ENCODE measurements at places on chromosomes 13 and 19.

DNA sequence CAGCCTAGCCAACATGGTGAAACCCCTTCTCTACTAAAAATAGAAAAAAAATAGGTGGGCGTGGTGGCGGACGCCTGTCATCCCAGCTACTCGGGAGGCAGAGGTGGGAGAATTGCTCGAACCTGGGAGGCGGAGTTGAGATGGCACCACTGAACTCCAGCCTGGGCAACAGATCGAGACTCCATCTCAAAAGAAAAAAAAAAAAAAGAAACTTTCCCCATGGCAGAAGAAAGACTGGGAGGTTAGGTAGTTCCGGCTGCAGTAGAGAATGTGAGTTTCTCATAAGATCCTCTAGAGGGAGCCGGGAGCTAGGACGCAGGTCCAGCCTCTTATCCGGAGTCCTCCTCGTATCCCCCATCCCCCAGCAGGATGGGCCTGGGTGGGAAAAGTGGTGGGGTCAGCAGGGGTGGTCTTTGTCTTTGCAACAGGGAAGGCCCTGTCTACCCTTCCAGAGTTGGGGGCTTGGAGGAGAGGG, 13.2 kb upstream of the CREB3L3 start:
- DNase-seq, result peak; percentile 13

DNA sequence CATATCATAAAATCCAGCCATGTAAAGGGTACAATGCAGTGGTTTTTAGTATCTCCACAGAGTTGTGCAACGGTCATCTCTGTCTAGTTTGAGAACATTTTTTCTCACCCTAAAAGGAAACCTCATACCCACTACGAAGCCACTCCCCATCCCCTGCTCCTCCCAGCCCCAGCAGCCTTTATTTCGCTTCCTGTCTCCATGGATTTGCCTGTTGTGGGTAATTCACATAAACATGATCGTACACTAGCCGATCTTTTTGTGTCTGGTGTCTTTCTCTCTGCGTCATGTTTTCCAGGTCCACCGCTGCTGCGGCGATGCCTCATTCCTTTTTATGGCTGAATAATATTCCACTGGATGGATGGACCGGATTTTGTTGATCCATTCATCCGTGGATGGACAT, 28.6 kb downstream of the BICRA start:
- no peak for DNase-seq

GRCh38 chr13:108987944-108988343, 358.5 kb downstream of the MYO16 start:
- no peak for DNase-seq

- DNase-seq, result no peak
These were observed 3.3 kb downstream of the DOT1L start for GRCh38 chr19:2166741-2167738.

GRCh38 chr19:8518536-8518935, 4.6 kb upstream of the ZNF414 start:
- DNase-seq, result no peak

- no peak for DNase-seq
These were observed 10.8 kb downstream of the PAK4 start for GRCh38 chr19:39136225-39136940.

DNA sequence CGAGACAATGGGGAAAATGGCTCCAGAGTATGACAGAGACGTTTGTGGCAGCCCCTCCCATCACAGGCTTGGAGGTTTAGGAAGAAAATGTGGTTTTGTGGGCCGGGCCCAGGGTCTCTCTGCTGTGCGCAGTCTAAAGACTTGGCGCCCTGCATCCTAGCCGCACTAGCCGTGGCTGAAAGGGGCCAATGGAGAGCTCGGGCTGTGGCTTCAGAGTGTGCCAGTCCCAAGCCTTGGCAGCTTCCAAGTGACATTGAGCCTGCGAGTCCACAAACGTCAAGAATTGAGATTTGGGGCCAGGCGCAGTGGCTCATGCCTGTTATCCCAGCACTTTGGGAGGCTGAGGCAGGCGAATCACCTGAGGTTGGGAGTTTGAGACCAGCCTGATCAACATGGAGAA, 513.1 kb downstream of the PCDH17 start:
- no peak for DNase-seq

- no peak for DNase-seq
These were observed 2.8 kb downstream of the PALM3 start for GRCh38 chr19:14059093-14059480.

GRCh38 chr13:113437408-113438010, 15.8 kb downstream of the ADPRHL1 start:
- DNase-seq, result no peak

DNA sequence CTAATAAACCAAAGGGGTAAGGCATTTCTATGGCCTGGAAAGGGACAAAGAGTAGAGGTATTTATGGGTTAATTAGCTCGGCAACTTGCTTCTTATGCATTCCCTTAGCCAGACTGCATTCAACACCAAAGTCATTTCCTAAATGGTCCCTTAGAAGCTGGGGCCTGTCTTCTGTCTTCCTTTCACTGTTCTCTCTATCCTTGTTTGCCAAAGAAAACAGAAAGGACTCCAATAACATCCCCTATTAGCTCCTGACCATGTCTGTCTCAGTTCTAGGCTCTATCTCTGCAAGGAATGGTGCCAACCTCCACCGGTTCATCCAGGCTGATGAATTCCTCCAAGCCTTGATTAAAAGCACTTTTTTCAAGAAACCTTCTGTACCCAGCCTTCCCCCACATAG, 123.5 kb downstream of the KCTD12 start:
- no peak for DNase-seq

DNA sequence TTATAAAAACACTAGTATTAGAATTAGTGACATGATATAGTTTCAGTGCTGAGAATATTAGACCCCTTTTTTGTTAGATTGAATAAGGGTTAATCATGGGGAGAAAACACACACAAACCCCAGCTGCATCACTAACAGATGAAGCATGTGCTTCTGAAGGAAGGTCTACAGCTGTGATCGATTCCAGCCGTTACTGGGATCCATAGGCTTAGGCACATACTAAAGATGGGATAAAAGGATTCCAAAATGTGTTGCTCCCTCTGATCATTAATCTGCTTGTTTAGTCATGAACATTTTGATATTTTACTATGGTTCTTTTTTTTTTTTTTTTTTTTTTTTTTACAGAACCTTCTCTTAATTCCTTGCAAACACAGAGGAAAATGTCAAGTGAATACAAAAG, 1591.3 kb downstream of the EFNB2 start:
- no peak for DNase-seq

GRCh38 chr19:32692727-32693061, 1.1 kb downstream of the NUDT19 start:
- no peak for DNase-seq

DNA sequence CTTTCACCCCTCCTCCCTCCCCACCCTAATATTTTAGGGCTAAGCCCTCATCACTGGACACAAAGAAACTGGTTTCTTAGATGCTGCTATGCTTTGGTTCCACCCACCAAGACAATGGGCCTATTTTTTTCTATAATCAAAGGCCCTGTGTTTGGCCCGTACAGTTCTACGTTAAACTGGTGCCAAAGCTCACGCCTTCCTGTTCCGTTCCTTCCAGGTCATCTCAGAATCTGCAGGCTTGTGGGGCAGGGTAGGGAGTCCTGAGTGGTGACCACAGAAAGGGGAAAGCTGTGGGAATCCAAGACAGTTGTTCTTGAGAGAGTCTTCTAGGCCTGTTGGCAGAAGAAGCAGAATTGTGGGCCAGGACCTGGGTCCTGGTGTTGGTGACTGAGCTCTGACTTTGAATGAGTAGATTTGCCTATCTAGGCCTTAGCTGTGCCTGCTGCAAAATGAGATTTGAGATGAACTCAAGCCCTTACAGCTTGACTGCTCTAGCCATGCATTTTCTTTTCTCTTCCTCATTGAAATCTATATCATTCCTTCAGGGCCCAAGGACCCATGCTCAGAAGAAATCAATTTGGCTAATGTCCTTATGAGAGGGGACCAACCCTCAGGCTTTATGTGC, 19.1 kb upstream of the CXCL17 start:
- no peak for DNase-seq

DNA sequence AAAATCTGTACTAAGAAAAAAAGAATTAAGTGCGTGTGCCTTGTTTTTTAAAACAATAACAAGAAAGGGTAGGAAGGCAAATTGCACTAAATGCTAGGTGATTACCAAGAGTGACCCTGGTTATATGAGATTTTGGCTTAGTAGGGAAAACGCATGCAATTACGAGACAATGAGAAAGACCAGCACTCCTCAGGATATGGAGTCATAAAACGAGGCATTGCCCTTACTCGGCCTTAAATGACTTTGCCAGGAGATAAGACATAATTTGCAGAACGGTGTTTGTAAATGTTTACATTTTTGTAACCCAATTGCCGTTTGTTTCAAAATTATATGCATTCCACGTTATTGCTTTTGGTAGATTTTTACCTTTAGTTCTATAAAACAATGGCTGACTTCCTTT, 179.8 kb downstream of the RBM26 start:
- DNase-seq, result no peak

DNA sequence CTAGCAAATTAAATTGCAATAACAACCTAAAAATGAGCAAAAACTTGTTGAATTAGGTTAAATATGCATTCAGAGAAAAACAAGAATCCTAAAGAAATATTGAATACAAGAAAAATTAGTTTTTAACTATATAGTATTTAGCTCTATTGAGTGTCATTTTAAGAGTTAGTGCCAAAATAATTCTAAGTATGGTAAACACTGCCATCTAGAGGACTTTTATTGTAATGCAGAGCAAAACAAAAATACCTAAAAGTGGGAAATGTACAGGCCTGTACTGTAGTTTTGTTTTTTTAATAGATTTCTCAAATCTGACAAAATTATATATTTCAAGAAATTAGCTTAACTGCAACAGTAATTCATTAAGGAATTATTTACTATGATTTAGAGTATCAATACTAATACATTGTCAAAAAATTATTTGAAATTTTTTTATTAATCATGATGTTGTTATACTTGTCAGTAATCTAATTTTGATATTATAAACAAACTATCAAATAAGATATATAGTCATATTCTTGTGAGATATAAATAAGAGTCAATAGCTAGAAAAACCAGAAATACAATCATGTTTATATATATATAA, 8.2 kb upstream of the PCDH9 start:
- no peak for DNase-seq

DNA sequence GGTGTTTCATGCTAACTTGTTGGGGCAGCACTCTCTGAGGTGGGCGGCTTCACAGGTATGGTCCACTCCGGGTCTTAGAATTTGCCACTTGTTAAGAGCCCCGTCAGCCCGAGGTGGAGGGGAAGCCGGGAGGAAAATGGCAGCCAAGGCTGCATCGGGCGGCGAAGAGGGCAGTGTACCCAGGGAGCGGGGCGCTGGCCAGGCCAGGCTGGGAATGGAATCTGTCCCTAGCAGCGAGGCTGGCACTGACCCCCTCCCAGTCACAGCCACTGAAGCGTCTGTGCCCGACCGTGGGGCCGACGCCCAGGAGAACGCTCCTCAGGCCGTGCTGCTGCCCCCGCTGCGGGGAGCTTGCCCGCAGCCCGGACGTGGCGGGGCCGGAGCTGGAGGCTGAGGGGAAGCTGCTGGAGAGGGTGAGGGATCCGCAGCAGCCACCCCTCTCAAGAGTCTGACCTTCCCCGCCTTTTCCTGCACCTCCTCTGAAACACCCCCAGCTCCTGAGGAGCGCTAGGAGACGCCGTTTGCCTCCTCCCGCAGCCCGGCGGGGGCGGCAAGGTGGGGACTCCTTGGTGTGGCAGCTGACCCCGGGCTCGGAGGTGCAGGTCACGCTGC, 313.8 kb upstream of the SPRY2 start:
- DNase-seq, result no peak

DNA sequence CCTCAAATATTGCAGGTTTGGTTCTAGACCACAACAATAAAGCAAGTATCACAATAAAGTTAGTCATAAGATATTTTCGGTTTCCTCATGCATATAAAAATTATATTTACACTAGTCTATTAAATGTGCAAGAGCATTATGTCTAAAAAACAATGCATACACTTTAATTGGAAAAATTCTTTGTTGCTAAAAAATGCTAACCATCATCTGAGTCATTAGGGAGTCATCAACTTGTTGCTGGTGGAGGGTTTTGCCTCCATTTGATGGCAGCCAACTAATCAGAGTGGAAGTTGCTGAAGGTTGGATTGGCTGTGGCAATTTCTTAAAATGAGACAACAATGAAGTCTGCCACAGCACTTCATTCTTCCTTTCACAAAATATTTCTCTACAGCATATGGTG, 422.3 kb upstream of the GPC6 start:
- DNase-seq, result no peak
